Sigmoid colon (tissue), 7 donors: ENCODE measurements at places on chromosomes 11 and 22. TPM values are rescaled to one million over a fixed set of nuclear protein-coding genes. Genes with fewer than 3 reads are reported as not detected.

DNA sequence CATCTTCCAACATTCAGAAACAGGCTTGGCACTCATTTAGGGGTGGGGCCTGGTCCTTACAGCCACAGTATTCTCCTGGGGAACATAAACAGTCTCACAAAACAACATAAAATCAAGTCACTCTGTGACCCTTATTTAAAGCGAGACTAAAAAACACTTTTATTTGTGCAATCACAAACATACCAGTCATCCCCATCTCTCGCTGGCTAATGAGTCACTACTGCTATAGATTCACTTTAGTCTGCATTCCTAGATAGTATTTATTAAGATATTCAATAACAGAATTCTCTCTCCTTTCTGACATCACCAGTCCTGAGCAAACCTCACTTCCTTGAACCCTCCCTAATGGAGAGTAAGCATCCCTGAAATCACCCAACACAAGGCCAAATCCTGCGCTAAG is 68.0 kb downstream of the ZBTB44 start:
- no peaks in the 10 kb centered on the region for H3K27me3 ChIP-seq
- H3K36me3 ChIP-seq = no peaks in the 10 kb centered on the region
- DNase-seq = no peak

DNA sequence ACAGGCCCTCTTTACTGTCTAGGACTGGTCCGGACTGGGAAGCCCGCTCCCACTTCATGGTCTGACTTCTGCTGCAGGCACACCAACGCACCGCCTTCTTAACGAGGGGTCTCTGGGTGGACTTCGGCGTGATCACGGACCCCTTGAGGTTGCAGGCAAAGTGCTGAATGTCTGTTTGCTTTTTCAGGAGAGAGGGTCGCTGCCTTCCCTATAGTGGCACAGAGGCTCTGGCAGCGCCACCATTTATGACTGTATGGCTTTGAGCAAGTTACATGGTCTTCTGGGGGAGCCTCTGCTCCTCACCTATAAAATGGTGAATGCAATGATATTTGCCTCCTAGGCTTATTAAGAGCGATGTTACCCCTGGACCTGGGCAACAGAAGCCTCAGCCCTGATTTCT is 1.4 kb upstream of the SCN4B start:
- no peak overlapping the region for H3K27ac ChIP-seq
- peaks cover 22% of the 10 kb centered on the region for H3K4me1 ChIP-seq
- no peak overlapping the region for H3K4me3 ChIP-seq

DNA sequence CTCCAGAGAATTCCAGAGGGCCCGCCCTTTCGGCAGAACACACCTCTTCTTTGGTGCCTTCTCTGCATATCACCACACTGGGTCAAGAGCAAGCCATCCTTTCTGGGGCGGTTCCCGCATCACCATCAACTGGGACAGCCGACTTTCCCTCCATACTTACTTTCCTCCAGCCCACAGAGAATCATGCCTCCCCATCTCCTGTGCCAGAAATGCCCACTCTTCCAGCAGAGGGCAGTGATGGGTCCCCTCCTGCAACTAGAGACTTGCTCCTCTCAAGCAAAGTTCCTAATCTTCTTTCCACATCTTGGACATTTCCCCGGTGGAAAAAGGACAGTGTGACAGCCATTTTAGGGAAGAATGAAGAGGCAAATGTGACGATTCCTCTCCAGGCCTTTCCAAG is 157.7 kb downstream of the C11orf91 start:
- H3K4me3 ChIP-seq = no peak overlapping the region
- H3K27me3 ChIP-seq = no peaks in the 10 kb centered on the region
- no peaks in the 10 kb centered on the region for H3K4me1 ChIP-seq

DNA sequence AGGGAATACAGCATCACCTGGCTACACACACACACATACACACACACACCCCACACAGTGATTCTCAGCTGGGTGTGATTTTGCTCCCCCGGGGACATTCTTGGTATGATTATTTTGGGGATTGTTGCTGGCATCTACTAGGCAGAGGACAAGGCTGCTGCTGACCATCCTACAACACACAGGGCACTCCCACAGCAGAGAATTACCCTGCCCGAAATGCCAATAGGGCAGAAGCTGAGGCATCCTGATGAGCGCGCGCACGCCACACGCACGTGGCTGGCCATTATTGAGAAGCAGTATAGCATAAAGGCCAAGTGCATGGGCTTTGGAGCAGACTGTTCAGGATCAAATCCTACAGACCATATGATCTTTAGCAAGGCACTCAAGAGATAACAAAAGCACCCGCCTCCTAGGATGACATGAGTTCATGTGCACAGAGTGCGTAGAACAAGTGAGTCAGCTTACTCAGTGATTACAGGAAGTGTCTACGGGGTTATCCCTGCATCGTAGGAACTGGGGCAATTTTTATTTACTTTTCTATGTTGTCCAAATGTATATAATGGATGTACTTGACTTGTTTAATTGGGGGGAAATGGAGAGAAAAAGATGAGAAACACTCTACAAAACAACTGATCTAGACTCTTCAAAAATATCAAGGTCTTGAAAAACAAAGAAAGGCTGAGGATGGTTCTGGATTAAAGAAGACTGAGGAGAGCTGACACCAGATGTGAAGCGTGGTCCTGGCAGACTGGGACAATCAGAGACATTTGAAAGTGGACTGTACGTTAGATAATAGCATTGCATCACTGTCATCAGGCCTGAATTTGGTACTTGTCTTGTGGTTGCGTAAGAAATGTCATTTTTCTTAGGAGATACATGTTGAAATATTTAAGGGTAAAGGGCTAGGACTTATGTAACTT is 7.2 kb upstream of the EHD1 start:
- no peaks in the 10 kb centered on the region for H3K36me3 ChIP-seq
- no peaks in the 10 kb centered on the region for H3K27me3 ChIP-seq
- no peaks in the 10 kb centered on the region for H3K4me1 ChIP-seq
- no peak for DNase-seq
- H3K27ac ChIP-seq = no peak overlapping the region

DNA sequence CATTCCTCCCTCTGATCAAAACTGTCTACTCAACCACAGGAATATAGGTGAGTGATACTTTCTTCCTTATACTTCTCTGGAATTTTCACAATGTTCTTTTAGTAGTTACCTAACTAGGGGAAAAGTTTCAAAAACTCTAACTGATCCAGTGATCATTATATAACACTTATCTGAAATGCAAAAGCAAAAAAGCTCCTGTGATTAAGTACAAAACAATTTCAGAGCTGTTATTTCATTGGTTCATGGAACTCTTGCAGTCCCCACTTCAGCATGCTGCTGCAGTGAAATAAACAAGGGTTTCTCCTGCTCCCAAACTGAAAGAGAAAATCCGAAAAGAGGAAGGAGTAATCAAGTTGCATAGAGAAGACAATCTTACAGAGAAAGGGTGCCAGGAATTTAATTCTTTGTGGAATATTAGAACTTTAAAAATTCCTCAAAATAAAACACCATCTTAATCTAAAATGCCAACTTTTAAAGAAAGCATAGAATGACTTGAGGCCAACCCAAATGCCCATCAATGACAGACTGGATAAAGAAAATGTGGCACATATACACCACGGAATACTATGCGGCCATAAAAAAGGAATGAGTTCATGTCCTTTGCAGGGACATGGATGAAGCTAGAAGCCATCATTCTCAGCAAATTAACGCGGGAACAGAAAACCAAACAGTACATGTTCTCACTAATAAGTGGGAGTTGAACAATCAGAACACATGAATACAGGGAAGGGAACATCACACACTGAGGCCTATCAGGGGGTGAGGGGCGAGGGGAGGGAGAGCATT is 20.3 kb downstream of the PPP2R1B start:
- peaks cover 22% of the 10 kb centered on the region for H3K36me3 ChIP-seq
- DNase-seq = no peak
- peaks cover 12% of the 10 kb centered on the region for H3K4me1 ChIP-seq
- H3K4me3 ChIP-seq = no peak overlapping the region

GRCh38 chr11:44945666-44946065 is 5.0 kb downstream of the TP53I11 start:
- H3K4me1 ChIP-seq = no peaks in the 10 kb centered on the region

Gene VPREB1
- not detected for total RNA-seq

Gene ANO3
- total RNA-seq = 0.68 TPM

DNA sequence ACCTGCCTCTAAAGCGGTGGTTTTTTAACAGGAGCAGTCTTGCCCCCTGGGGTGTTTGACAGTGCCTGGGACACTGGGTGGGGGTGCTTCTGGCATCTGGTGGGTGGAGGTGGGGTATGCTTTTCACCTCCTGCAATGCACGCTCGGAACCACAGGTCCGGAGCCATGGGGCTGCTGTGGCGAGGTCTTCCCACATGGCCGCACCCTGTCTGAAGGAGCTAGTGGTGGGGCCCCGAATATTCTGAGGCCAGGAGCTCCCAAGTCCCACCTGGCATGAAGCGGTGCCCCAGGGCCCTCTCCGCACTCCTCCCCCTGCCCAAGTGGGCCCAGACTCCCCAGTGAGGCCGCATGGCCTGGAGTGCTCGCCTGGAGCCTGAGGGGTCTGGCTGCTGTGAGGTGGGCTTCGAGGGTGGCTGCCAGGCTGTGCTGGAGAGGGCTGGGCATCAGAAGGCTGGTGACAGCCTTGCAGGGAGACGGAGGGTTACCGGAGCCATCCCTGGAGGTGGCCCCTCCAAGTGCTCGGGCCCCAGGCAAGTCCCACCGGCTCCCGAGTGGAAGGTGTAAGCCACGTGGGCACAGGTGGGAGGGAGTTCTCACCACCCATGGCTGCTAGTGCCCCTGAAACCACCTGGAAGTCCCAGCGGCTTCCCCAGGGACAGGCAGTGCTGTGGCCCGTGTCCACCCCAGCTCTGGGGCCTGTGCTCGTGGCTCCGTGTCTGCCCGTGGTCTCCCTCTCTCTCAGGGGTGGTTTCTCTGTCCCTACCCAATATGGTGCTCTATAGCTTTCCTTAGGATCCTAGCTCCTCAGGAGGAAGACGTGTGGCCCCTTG is 15.1 kb downstream of the TBX1 start:
- no peaks in the 10 kb centered on the region for H3K36me3 ChIP-seq
- no peak overlapping the region for H3K27ac ChIP-seq
- H3K4me3 ChIP-seq = no peak overlapping the region
- no peaks in the 10 kb centered on the region for H3K4me1 ChIP-seq
- H3K27me3 ChIP-seq = no peaks in the 10 kb centered on the region
- DNase-seq = no peak

DNA sequence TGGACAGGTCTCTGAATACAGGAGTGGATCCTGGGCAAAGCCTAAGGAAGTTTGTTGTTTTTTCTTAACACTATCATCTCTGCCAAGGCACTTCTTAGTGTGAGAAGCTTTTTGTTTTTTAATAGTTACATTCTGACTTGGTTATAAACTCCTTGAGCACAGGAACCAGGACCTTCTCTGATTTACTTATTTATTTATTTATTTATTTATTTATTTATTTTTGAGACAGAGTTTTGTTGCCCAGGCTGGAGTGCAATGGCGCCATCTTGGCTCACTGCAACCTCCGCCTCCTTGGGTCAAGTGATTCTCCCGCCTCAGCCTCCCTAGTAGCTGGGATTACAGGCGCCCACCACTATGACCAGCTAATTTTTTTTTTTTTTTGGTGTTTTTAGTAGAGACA is 11.0 kb downstream of the RNF185 start:
- H3K4me3 ChIP-seq = no peak overlapping the region
- H3K4me1 ChIP-seq = peaks cover 59% of the 10 kb centered on the region

DNA sequence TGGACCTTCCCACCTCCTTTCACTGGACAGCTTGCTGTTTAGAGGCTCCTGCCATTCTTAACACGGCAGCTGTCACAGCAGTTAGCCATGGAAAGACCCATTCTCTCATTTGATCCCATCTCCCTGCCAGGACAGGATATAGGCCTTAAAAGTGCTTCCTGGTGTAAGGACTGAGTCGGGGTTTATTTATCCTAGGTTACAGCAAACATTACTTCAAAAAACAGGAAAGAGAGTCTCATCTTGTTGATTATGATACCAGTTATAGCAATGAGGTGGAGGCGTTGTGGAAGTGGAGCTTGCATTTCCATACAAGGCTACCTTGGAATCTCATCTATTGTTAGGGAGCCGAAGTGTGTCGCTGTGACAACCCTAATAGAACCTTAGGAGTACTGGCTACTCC is 17.4 kb upstream of the ETS1 start:
- no peaks in the 10 kb centered on the region for H3K4me1 ChIP-seq
- no peaks in the 10 kb centered on the region for H3K27me3 ChIP-seq
- H3K36me3 ChIP-seq = no peaks in the 10 kb centered on the region

DNA sequence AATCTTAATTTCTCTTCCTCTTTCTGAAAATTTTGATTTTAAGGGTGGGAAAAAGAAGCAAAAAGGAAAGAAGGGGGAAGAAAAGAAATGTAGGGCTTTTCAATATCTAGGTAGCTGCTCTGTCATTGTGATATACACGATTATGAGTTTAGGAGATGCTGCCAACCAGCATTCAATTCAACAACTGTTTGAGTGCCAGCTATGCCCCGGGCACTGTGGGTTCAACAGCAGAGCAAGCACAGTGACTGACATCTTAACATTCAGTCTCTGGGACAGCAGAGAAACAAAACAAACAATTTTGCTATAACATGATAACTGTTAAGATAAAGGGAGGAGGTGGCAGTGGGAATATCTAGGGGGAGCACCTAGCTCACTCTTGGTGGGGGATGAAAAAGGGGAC is 91.6 kb downstream of the DBX1 start:
- H3K36me3 ChIP-seq = peaks cover 9% of the 10 kb centered on the region
- H3K4me3 ChIP-seq = no peak overlapping the region
- H3K27me3 ChIP-seq = no peaks in the 10 kb centered on the region
- H3K27ac ChIP-seq = no peak overlapping the region

- no peaks in the 10 kb centered on the region for H3K36me3 ChIP-seq
- H3K4me3 ChIP-seq = no peak overlapping the region
- H3K27me3 ChIP-seq = no peaks in the 10 kb centered on the region
Measured at GRCh38 chr11:34732831-34733230, 111.9 kb downstream of the EHF start.

GRCh38 chr11:38014405-38014804 is 1416.4 kb upstream of the RAG2 start:
- no peak for DNase-seq
- no peaks in the 10 kb centered on the region for H3K27me3 ChIP-seq
- H3K4me1 ChIP-seq = no peaks in the 10 kb centered on the region
- H3K36me3 ChIP-seq = no peaks in the 10 kb centered on the region
- H3K27ac ChIP-seq = no peak overlapping the region

GRCh38 chr11:130037058-130037457 is 32.6 kb upstream of the APLP2 start:
- H3K4me1 ChIP-seq = no peaks in the 10 kb centered on the region
- H3K36me3 ChIP-seq = no peaks in the 10 kb centered on the region
- no peaks in the 10 kb centered on the region for H3K27me3 ChIP-seq
- DNase-seq = no peak
- no peak overlapping the region for H3K4me3 ChIP-seq

GRCh38 chr11:38356255-38356654 is 1758.2 kb upstream of the RAG2 start:
- no peaks in the 10 kb centered on the region for H3K36me3 ChIP-seq
- H3K27ac ChIP-seq = no peak overlapping the region
- no peak for DNase-seq
- H3K27me3 ChIP-seq = no peaks in the 10 kb centered on the region
- no peaks in the 10 kb centered on the region for H3K4me1 ChIP-seq
- no peak overlapping the region for H3K4me3 ChIP-seq

Gene UPK3A
- total RNA-seq = not detected

- DNase-seq = no peak
- no peak overlapping the region for H3K4me3 ChIP-seq
Measured at GRCh38 chr11:114308689-114309089, 12.5 kb downstream of the NNMT start.

Gene MOGAT2
- not detected for total RNA-seq

Gene APOBEC3G
- total RNA-seq = 11.1 TPM

Gene HBD
- total RNA-seq = not detected
